ENCODE measurements at places on chromosomes 5 and 9.

DNA sequence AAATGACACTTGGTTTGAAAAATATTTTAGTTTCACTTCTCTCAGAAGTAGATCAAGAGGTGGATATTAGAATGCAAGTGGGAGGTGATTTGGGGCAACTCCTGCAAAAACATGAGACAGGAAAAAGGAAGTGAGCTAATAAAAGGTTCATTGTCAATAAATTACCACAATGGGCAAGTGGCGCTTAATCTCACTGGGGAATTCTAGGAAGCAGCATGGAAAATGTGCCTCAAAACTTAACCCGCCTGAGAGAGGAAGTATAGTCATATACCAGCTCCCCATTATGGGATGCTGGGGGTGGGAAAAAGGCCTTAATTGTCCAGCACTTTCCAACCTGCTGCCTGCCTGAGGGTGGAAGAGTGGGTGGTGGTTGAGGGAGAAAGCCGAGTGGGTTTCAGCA, 204.1 kb downstream of the ELAVL2 start:
- no peak overlapping the region for H3K27ac ChIP-seq
- H3K4me1 ChIP-seq: no peaks in the 10 kb centered on the region
- no peaks in the 10 kb centered on the region for H3K27me3 ChIP-seq
- no peak overlapping the region for H3K4me3 ChIP-seq

DNA sequence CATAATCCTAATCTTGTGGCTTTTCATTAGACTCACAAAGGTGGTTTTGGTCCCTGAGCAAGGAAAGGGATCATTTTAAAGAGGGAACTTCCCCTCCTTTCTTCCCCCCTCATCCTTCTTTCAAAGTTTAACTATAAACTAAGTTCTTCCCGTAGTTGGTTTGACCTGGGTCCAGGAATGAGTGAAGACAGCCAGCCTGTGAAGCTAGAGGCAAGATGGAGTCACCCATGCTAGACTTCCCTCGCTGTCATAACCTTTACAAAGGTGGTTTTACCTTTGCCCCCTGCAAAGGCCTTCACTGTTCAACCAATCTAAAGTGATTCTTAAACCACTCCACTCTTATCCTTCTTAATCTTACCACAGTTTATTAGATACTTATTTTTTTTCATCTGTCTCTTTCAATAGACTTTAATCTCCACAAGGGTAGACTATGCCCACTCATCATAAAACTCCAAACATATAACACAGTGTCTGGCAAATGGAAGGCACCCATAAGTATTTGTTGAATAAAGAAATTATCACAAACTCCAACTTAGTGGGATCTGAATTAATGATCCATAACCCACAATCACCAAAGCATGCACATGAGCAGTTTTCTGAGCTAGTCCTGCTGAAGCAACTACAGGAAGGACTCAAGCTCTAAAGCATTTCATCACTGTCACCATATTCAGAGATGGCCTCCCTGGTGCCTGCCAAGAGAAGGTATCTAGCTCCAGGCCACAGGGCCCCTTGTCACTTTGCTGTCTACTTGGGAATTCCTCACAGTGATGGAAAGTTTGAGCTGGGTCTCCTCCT, 369.0 kb downstream of the SPOCK1 start:
- no peak for DNase-seq
- no peak overlapping the region for H3K27ac ChIP-seq
- peaks cover 6% of the 10 kb centered on the region for H3K4me1 ChIP-seq

DNA sequence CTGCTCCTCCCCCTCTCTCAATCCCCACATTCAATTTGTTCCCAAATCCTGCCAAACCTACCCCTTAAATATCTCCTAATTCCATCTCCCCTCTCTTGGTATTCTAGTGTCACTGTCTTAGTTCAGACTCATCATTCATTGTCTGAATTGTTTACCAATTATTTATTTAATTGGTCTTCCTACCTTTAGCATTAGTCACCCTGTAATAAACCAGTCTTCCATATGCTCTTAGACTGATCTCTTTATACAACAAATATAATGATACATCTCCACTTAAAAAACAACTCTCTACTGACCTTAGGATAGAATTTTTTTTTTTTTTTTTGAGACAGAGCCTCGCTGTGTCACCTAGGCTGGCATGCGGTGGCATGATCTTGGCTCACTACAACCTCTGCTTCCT, 51.4 kb downstream of the RFK start:
- H3K27ac ChIP-seq: no peak overlapping the region
- H3K36me3 ChIP-seq: no peaks in the 10 kb centered on the region
- DNase-seq: no peak
- no peak overlapping the region for H3K4me3 ChIP-seq

DNA sequence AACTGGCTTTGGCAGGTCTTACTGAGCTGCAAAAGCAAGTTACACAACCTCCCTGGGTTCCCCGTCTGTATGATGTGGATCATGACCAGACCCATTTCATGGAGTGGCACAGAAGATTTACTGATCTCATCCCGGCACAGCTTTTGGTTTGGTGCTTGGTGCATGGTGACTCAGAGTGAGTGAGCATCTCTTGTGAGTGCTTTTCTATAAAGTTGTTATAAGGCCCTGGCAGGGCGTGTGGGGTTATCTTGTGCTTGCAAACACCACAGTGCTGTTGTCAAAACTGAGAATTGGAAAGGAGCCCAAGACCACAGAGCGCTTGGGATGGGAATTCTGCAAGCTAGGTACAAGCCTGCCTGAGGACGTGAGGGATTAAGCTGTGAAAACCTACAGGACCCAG, 425.2 kb downstream of the GADD45G start:
- H3K36me3 ChIP-seq: 0 out of 2 replicates have a peak, but pooled peaks cover 4% of the 10 kb centered on the region
- DNase-seq: no peak
- no peak overlapping the region for H3K27ac ChIP-seq
- no peak overlapping the region for H3K4me3 ChIP-seq

DNA sequence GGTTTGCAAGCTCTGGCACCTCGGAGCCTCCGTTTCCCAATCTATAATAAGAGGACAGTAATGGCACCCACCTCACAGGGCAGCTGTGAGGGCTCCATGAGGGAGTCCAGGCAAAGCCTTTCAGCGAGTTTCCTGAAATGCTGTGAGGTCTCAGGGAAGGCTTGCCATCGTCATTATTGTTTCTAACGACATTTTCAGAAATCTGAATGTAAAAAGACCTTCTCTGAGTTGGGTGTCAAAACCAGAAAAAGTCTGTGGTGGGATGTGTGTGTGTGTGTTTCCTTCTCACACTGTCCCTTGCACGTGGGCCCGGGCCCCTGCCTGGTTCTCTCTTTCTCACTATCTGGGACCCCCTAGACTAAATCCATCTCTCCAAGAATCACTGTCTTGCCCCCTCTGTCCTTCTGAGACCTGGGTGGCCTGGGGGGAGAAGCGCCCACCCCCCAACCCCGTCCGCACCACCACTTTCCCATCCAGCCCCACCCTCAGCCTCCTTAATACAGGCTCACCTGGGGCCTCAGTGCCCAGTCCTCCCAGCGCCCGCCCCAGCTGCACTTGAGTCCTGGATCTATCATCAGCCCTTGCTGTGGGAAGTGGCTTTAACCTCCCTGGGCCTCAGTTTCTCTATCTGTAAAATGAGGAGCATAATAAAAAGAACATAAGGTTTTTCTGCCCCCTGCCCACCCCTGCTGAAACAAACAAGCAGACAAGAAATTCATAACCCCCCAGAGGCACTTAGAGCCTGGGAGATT, 180.3 kb downstream of the C9orf50 start:
- peaks cover 6% of the 10 kb centered on the region for H3K4me1 ChIP-seq
- H3K27ac ChIP-seq: no peak overlapping the region
- DNase-seq: no peak

DNA sequence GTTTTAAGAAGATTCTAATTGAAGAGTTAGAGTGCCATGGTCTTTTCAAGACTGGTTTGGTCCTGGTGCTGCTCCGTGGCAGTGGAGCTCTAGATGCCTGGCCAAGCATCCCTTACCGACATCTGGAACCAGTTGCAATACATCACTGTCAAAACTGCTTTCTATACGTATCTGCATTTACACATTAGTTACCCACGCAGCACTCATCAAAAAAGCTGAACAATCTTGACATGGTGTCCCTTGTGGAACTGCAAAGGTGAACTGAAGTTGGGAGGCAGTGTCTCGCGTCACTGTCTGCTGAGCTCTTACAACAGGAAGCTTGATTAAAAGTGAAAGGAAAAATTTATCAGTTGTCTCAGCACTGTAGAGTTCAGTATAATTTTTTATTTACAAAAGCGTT, 82.6 kb downstream of the PBX3 start:
- DNase-seq: no peak
- H3K27me3 ChIP-seq: no peaks in the 10 kb centered on the region
- no peak overlapping the region for H3K4me3 ChIP-seq

- H3K36me3 ChIP-seq: no peaks in the 10 kb centered on the region
- no peak for DNase-seq
- no peak overlapping the region for H3K4me3 ChIP-seq
- H3K27ac ChIP-seq: no peak overlapping the region
Measured at GRCh38 chr5:18036531-18036930, 402.3 kb downstream of the TAF11L14 start.

DNA sequence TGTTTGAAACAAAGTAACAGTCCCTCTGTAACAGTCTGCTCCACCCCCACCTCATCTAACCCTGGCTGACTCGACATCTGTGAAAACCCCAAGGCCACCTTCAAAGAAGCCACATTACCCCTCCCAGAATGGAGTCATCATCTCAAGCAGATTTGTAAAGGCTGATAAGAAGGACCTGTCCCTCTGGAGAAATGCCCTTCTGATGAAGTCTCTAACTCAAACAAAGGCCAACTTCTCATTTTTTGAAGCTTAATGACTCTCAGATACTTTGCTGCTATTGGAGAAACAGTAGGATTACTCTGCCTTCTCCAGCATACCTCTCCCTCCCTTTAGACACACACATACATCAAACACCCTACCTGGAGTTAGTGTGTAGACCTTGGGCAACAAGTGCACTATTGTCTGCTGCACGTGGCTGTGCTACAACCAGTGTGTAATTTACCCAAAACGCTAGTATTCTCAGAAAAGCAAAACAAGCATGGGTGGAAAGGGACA, 5.3 kb upstream of the SUSD1 start:
- H3K27me3 ChIP-seq: peaks cover 8% of the 10 kb centered on the region
- peak overlapping the region; percentile 27 for H3K27ac ChIP-seq
- no peak for DNase-seq

- peaks cover 26% of the 10 kb centered on the region for H3K4me1 ChIP-seq
- peaks cover 2% of the 10 kb centered on the region for H3K27me3 ChIP-seq
- H3K27ac ChIP-seq: peak overlapping the region; percentile 86
- no peak for DNase-seq
- H3K36me3 ChIP-seq: no peaks in the 10 kb centered on the region
Measured at GRCh38 chr9:94031380-94031779, 52.9 kb upstream of the PTPDC1 start.

GRCh38 chr5:176797456-176798050, 12.8 kb upstream of the UNC5A start:
- DNase-seq: no peak
- H3K4me1 ChIP-seq: peaks cover 15% of the 10 kb centered on the region
- no peak overlapping the region for H3K27ac ChIP-seq
- no peak overlapping the region for H3K4me3 ChIP-seq

GRCh38 chr5:42586625-42587024, 163.4 kb downstream of the GHR start:
- no peak overlapping the region for H3K4me3 ChIP-seq
- H3K27me3 ChIP-seq: peaks cover 2% of the 10 kb centered on the region
- H3K4me1 ChIP-seq: no peaks in the 10 kb centered on the region
- no peak for DNase-seq

- no peak overlapping the region for H3K4me3 ChIP-seq
- H3K27me3 ChIP-seq: no peaks in the 10 kb centered on the region
- no peak overlapping the region for H3K27ac ChIP-seq
- DNase-seq: no peak
Measured at GRCh38 chr5:100790170-100790665, 112.9 kb downstream of the ST8SIA4 start.

- no peak overlapping the region for H3K27ac ChIP-seq
- H3K4me3 ChIP-seq: no peak overlapping the region
- H3K36me3 ChIP-seq: no peaks in the 10 kb centered on the region
- DNase-seq: no peak
Measured at GRCh38 chr5:137335493-137335892, 163.6 kb downstream of the SPOCK1 start.

GRCh38 chr5:151659001-151659754, 27.5 kb downstream of the SPARC start:
- H3K4me1 ChIP-seq: peaks cover 62% of the 10 kb centered on the region
- peaks cover 20% of the 10 kb centered on the region for H3K27me3 ChIP-seq
- H3K27ac ChIP-seq: peak overlapping the region; percentile 75

- H3K36me3 ChIP-seq: no peaks in the 10 kb centered on the region
- H3K4me1 ChIP-seq: no peaks in the 10 kb centered on the region
- no peaks in the 10 kb centered on the region for H3K27me3 ChIP-seq
- no peak for DNase-seq
Measured at GRCh38 chr5:175133185-175133584, 310.8 kb downstream of the DRD1 start.

DNA sequence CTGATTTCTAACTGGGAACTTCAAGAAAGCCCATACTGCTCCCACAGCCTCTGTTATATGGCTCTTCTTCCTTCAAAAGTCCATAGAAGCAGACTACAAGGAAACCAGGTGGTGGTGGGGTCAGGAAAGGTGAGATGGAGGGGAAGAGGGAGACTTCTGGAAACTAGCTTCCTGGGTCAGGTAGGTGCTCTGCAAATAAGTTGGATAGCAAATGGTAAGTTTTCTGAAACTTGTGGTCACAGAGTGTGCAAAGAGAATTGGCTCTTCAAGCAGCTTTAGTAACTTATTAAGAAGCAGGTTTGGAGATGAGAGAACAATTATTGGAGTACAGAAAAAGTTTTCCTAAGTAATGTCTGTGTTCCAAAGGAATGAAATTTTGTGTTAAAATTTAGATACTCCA, 316.9 kb downstream of the ADGRV1 start:
- no peak overlapping the region for H3K27ac ChIP-seq
- DNase-seq: no peak
- H3K4me1 ChIP-seq: no peaks in the 10 kb centered on the region
- peaks cover 6% of the 10 kb centered on the region for H3K27me3 ChIP-seq

DNA sequence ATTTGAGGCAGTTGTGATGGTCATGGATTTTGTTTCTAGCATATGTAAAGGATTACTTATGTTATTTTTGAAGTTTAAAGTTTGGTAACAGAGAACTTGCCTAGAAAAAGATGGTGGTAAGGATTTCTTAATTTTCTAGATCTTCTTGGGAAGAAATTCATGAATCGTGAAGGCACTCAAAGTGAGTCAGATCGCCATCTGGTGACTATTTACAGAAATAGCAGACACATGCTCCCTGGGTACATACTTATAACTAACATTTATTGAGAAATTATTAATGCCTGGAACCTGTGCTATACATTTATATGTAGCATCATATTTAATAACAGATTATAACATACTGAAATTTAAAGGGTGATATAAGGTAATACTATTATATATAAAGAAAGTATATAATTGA, 299.7 kb downstream of the IZUMO3 start:
- H3K4me3 ChIP-seq: no peak overlapping the region
- peak; percentile 4 for DNase-seq
- no peaks in the 10 kb centered on the region for H3K4me1 ChIP-seq
- no peaks in the 10 kb centered on the region for H3K27me3 ChIP-seq

Data from HFFc6 (cell line).